ENCODE measurements at places on chromosomes 13 and 19. TPM values are rescaled to one million over a fixed set of nuclear protein-coding genes. Genes with fewer than 3 reads are reported as not detected.

- H3K27ac ChIP-seq, result no peak overlapping the region
- no peak for DNase-seq
- H3K27me3 ChIP-seq, result no peaks in the 10 kb centered on the region
- H3K4me1 ChIP-seq, result no peaks in the 10 kb centered on the region
- H3K36me3 ChIP-seq, result no peaks in the 10 kb centered on the region
These were observed 270.0 kb upstream of the PCDH20 start for GRCh38 chr13:61685682-61686012.

DNA sequence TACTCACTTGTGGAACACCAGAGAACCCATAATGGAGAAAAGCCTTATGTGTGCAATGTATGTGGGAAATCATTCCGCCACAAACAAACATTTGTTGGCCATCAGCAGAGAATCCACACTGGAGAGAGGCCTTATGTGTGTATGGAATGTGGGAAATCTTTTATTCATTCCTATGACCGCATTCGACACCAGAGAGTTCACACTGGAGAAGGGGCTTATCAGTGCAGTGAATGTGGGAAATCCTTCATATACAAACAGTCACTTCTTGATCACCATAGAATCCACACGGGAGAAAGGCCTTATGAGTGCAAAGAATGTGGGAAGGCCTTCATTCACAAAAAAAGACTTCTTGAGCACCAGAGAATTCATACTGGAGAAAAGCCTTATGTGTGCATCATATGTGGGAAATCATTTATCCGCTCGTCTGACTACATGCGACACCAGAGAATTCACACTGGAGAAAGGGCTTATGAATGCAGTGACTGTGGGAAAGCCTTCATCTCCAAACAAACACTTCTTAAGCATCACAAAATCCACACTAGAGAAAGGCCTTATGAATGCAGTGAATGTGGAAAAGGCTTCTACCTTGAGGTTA, 10.9 kb downstream of the ZNF549 start:
- H3K27ac ChIP-seq, result no peak overlapping the region
- H3K27me3 ChIP-seq, result no peaks in the 10 kb centered on the region
- no peak for DNase-seq
- H3K4me1 ChIP-seq, result no peaks in the 10 kb centered on the region
- no peaks in the 10 kb centered on the region for H3K36me3 ChIP-seq

- no peak overlapping the region for H3K4me3 ChIP-seq
- no peaks in the 10 kb centered on the region for H3K27me3 ChIP-seq
- H3K27ac ChIP-seq, result no peak overlapping the region
- DNase-seq, result no peak
These were observed 77.7 kb upstream of the VSTM2B start for GRCh38 chr19:29448046-29448445.

DNA sequence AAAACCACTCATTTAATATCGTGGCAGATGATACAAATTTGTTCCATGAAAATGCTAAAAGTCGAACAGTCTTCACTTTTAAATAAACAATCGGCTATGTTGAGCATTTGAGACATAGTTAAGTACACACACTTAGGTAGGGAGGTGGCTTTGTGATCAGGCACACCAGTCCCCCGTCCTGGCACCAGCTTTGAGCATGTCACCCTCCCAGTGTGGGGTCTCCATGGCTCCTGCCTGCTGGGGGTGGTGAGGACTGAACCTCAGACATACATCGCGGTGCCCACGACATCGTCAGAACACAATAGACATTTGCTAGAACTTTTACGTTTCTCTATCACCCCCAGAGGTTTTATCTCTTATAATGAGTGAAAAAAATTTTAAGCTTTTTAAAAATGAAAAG, 62.0 kb downstream of the RFX2 start:
- H3K27ac ChIP-seq, result no peak overlapping the region
- H3K4me3 ChIP-seq, result no peak overlapping the region
- DNase-seq, result no peak
- no peaks in the 10 kb centered on the region for H3K4me1 ChIP-seq

Gene MYPOP
- total RNA-seq, result 17.7 TPM

- H3K27ac ChIP-seq, result peak overlapping the region; percentile 53
- H3K4me1 ChIP-seq, result peaks cover 9% of the 10 kb centered on the region
- DNase-seq, result peak; percentile 78
- H3K4me3 ChIP-seq, result no peak overlapping the region
- H3K36me3 ChIP-seq, result no peaks in the 10 kb centered on the region
These were observed 42.6 kb downstream of the KLF2 start for GRCh38 chr19:16367261-16367683.

Gene IZUMO2
- not detected for total RNA-seq

Gene TMEM255B
- total RNA-seq, result 17.3 TPM

DNA sequence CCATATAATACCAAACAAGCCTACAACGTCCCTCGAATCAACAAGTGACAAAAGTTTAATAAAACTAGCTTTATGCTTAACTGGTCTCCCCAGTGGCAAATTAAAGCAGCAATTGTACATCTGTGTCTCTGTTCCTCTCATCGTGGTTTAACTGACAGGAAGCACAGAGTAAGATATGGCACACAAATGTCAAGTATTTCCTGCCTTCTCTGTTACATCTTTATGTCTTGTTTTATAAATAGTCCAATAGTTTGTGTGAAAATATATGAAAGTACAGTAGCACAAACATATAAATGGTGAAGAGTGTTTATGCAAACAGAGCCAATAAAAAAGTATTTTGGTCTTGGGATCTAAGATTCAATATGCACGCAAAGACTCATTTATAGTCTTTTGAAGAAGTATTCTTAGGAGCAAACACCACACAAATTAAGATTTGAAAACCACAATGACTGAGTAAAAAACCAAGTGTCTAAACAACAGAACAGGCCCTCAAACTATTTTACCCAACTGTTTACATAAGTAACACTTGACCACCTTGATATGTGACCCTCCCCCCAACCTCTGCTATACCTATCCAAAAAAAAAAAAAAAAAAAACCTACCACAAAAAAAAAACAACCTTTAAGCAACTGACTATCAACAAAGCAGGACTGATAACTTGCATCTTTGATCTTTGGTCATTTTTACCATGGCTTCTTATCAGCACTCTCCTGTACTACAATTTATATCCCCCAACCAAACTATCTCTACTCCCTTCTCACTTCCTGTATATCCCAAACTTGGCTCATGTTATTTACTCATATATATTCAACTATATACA, 14.0 kb downstream of the ELF1 start:
- H3K27ac ChIP-seq, result peak overlapping the region; percentile 60
- H3K4me3 ChIP-seq, result no peak overlapping the region
- H3K27me3 ChIP-seq, result no peaks in the 10 kb centered on the region

GRCh38 chr13:46751811-46752635, 44.9 kb downstream of the ESD start:
- H3K27me3 ChIP-seq, result no peaks in the 10 kb centered on the region
- H3K36me3 ChIP-seq, result no peaks in the 10 kb centered on the region
- H3K27ac ChIP-seq, result no peak overlapping the region
- no peaks in the 10 kb centered on the region for H3K4me1 ChIP-seq
- no peak for DNase-seq

DNA sequence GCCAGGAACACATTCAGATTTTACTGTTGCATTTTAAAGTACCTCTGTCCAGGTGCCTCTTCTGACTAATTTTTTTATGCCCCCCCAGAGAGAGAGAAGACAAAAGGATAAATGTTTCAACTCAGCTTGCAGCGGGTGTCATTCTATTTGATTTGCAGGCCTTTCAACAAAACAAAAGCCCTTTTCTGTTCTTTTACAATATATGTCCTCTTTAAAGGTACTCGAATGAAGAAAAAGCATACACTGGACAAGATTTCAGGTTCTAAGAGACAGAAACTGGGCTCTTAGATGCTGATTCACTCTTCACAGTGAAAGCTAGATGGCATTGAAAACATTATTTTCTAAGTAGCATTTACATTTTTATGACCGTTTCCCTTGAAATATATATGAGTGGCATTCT, 2.9 kb upstream of the FRY start:
- no peak overlapping the region for H3K4me3 ChIP-seq
- H3K27ac ChIP-seq, result no peak overlapping the region
- no peaks in the 10 kb centered on the region for H3K27me3 ChIP-seq
- no peaks in the 10 kb centered on the region for H3K4me1 ChIP-seq
- no peak for DNase-seq
- H3K36me3 ChIP-seq, result no peaks in the 10 kb centered on the region

Gene FCER2
- 2.0 TPM for total RNA-seq

DNA sequence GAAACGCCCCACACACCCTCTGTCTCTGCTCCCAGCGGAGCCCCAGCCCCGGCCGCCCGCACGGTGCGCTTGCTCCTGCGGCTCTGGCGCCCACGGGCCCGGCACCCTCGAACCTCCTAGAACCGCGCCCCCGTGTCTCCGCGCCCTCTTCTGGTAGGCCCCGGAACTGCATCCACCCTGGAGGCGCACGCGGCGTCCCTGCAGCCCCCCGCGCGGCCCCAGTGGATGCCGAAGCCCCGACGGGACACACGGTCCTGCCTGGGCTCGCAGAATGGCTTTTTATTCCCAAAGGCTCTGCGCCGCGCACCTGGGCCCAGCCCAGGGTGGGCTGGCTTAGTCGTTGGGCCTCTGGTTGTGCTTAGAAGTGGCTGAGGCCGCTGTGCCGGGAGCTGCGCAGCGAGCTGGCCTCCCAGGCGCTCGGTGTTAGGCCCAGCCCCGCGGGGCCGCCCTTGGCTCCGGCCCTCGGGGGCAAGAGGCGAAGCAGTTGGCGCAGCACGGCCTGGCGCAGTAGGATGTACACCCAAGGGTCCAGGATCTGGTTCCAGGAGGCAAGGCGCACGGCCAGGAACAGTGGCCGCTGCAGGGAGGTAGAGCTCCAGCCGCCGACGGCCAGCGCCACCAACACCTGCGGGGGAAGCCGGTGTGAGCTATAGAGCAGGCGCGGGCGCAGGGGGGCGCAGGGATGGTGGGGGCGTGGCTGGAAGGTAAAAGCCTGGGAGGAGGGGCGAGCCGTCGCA, 2.8 kb downstream of the PTGER1 start:
- H3K27me3 ChIP-seq, result peaks cover 3% of the 10 kb centered on the region
- no peak overlapping the region for H3K27ac ChIP-seq
- no peaks in the 10 kb centered on the region for H3K36me3 ChIP-seq

Data from Peyer's patch (tissue), 4 donors.